ENCODE measurements at places on chromosomes 16 and 17.

DNA sequence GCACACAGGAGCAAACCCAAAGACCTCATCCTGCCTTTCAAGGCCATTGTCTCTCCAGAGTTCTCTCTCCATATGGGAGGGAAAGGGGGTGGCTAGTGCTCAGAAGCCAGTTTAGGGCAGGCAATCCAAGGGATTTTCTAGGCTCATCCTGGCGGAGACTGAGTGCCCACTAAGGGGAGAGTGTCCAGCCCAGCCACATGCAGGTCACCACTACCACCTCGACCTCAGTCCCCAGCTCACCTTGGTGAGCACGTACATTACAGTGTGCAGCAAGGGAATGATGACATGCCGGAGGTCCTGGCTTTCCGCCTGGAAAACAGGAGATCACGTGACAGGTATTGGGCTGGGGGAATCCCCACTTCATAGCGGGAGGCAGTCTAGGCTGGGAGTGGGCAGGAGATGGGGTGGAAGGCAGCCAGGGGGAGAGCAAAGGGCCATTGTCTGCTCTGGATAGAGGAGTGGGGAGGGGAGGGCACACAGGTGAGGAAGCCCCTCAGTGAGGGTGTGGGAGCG lies 29.9 kb downstream of the PIK3R6 start:
- DNase-seq, result no peak

DNA sequence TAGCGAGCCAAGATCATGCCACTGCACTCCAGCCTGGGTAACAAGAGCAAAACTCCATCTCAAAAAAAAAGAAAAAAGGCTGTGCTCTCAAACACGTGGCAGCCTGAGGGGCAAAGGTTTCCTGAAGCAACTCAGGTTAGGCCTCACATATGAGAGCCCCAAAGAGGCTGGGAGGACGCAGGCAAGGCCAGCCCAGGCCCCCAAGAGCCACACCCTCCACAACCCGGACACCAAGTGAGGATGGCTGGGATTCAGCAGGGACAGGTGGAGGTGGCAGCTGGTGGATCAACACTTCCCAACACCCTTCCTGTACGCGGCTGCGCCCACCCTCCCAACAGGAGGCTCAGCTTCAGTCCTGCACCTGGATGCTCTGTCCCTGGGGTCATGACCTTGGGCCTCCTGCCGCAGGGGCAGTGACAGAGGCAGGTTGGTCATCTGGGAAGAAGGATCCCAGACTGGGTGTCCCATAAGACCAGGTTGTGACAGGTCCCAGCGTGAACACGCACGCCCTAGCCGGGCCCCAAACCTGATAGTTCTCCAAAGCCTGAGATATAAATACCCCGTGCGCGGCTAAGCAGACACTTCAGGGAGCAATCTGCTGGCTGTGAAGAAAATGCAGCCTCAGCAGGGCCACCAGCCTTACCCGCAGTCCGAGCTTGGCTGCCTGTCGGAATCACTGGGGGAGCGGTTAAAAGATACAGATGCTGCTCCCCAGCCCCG lies 78.1 kb downstream of the TIMM22 start:
- DNase-seq, result no peak

DNA sequence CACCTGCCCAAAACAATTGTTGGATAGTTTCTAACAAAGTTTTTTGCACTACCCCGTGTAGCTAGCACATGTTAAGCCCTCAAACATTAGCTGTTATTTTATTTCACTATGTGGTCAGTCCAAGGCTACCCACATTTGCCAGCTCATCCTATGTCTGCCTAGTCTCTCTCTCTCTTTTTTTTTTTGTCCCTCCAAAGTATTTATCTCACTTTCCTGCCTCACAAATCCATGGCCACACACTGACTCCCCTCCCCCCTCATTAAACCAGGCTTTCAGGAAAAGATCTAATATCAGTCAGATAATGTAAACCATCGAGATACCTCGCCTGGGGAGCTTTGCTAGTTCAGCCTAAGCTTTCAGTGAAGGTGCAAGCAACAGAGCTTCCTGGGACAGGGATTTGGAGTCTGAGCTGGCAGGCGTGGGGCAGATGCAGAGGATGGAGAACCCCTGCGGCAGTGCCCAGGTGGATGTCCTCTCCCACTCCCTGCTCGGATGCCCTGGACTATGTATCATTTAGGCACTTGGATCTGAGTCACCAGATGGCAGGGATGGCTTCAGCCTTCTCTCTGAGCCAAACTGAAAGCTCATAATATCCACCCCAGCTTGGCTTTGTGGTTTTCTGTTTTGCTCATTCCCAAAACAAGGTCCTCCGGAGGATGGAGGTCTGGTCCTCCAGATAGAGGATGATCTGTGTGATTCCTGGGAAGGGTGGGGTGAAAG lies 73.7 kb upstream of the FOXF1 start:
- DNase-seq, result no peak

GRCh38 chr17:8986295-8986694 lies 20.8 kb upstream of the PIK3R5 start:
- no peak for DNase-seq

DNA sequence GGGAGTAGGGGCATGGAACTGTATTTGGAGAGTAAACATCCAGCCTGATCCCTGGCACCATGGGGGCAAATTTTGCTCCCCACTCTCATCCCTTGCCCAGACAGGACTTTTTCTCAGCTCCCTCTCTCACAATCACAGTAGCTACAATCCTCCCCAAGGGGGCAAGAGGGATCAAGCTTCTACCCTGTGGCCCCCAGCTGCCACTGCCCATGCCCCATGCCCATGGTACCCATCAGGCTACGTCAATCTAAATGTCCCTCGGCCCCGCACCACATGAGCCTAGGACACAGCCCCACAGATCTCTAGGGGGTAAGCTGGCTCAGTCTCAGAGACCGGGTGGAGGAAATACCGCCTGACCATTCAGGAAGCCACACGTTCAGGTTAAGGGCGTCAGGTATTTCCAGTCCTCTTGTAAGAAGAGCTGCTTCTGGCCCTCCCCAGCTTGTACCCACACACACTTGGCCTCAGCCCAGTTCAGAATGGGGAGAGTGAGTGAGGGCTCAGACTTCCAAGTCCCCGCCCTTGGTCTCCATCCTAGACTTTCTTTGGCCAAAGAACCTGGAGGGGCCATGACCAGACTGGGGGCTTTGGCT lies 1.8 kb downstream of the CACNB1 start:
- no peak for DNase-seq

- DNase-seq, result no peak
Observed at GRCh38 chr17:57125406-57125805, 40.4 kb downstream of the AKAP1 start.

DNA sequence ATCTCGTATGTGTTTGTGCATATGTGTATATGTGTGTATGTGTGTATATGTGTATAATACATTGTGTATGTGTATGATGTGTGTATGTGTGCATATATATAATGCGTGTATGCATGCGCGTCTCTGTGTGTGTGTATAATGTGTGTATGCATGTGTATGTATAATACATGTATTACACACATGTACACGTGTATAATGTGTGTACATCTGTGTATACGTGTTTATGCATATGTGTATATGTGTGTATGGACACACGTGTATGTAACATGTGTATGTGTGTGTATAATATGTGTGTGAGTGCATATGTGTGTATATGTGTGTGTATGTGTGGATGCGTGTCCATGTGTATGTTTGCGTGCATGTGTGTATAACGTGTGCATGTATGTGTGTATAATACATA lies 433.7 kb upstream of the RBFOX1 start:
- DNase-seq, result no peak

All from stimulated activated CD4-positive, alpha-beta T cell treated with anti-CD3 and anti-CD28 coated beads, TNF-alpha, amount 100 ng/mL, for 48 hours (primary cell).